Left cardiac atrium (tissue), 4 donors: ENCODE measurements at places on chromosomes 1 and 21. TPM values are rescaled to one million over a fixed set of nuclear protein-coding genes. Genes with fewer than 3 reads are reported as not detected.

GRCh38 chr1:153375511-153375910, at the start of gene S100A12:
S100A12 (minus strand) TSS chr1:153375621; CDS start chr1:153374592, 1,029 bp downstream.
- no peak for DNase-seq

- DNase-seq = no peak
Measured at GRCh38 chr21:27329255-27329851, 362.5 kb upstream of the ADAMTS5 start.

SCAF4 gene
- 16.5 TPM for total RNA-seq

LAMC2 gene
- 6.0 TPM for total RNA-seq

DNA sequence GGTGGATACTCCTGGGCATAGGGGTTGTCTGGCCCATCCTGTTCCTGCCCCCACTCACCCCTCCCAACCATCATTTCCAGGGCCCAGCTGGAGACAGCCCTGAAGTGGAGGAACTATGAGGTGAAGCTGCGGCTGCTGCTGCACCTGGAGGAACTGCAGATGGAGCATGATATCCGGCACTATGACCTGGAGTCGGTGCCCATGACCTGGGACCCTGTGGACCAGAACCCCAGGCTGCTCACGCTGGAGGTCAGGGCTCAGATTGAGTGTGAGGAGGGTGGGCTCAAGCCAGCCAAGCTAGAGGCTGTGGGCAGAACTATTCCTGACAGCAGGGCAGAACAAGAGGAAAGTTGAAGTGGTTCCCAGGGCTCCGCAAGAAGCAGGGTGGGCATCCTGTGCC, 14.2 kb downstream of the RHOC start:
- DNase-seq = no peak

IFNLR1 gene
- total RNA-seq = 5.9 TPM

DNA sequence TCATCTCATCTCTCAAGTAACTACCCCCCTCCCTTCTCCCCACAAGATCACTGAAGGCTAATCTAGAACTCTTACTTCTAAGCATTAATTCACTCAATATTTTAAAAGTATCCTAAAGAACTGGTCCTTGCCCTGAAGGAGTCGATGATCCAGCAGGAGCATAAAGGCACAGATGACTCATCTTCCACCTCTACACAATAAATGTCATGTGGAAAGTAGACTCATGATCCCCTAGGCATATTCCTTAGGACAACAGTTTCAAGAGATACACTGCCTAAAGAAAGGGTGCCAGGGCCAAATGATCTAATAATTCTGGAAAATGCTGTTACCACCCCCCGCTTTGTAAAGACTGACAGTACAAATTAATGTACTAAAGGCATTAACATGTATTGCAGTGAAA, 85.8 kb upstream of the DIRAS3 start:
- no peak for DNase-seq

RORC gene
- total RNA-seq = 2.3 TPM

DNA sequence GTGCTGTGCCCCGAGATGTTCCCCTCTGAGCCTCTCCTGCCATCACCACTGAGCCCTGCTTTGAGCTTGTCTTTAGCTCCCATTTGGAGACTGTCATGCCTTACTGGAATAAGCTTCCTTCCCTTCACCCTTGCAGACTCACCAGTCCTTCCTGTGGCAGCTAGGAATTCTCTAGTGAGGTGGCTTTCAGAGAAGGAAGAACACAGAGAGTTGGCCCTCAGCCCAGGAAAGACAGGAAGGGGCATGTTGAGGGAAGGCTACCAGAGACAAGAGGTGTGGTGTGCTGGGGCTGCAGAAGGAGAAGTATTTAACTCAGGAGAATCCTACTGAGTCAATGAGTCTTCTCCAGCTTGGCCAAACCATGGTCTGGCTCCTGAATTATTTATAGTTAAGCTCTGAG, 76.3 kb downstream of the UCK2 start:
- no peak for DNase-seq

- DNase-seq = no peak
Measured at GRCh38 chr1:175462301-175463017, 269.9 kb upstream of the KIAA0040 start.

GRCh38 chr1:226692823-226693222, 46.3 kb downstream of the ITPKB start:
- no peak for DNase-seq

- no peak for DNase-seq
Measured at GRCh38 chr21:44778499-44778911, 23.1 kb downstream of the UBE2G2 start.

DNA sequence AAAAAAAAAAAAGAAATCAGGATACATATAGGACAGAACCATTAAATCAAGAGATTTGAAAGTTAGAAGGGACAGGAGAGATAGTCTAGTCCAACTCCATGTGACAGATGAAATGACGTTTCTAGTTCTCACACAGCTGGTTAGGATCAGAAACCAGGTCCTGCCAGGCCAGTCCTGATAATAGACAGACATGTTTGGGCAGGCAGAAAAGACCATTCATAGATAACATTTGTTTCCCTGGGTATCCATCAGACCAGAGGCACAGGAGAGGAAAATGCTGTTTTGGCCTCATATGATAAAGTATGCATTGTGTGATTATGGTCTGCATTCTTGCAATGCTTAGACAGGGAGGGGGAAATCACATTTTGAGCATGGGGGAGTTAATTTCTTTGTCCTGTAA, 29.3 kb downstream of the ZBTB8B start:
- DNase-seq = no peak

CELA3B gene
- not detected for total RNA-seq

- no peak for DNase-seq
Measured at GRCh38 chr1:8354038-8354437, 36.1 kb downstream of the SLC45A1 start.

- no peak for DNase-seq
Measured at GRCh38 chr1:114764689-114765088, 6.9 kb upstream of the CSDE1 start.

GRCh38 chr1:207897188-207897587, 13.7 kb downstream of the CD34 start:
- DNase-seq = no peak

GRCh38 chr1:3885611-3886010, 14.5 kb downstream of the C1orf174 start:
- DNase-seq = no peak

- no peak for DNase-seq
Measured at GRCh38 chr1:184060316-184060715, 8.8 kb downstream of the TSEN15 start.

DNA sequence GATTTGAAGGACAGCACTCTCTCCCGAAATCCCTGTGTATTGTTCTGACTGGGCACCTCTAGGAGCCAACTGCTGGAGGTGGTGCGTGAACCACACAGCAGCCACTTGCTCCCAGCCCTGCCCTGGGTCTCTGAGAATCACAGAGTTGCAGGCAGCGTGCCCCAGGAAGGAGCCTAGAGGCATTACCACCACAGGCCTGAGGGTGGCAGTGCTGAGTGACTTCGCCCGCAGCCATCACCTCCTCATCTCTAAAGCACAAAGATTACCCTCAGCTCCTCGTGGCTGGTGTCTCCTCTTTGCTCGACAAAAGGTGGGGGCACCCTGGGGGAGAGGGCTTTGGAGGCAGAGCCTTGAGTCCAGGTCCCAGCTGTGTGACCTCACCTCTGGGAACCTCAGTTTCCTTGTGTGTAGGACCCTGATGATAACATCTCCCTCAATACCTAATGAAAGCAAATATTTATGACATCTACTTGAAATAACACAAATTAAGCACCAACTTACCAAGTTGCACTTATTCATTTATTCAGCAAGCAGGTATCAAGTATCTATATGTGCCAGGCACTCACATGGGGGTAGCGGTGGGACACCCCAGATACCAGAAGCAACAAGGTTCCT, 86.3 kb downstream of the VWA5B1 start:
- peak; percentile 37 for DNase-seq

- no peak for DNase-seq
Measured at GRCh38 chr1:160403244-160403643, 2.9 kb downstream of the VANGL2 start.

DNA sequence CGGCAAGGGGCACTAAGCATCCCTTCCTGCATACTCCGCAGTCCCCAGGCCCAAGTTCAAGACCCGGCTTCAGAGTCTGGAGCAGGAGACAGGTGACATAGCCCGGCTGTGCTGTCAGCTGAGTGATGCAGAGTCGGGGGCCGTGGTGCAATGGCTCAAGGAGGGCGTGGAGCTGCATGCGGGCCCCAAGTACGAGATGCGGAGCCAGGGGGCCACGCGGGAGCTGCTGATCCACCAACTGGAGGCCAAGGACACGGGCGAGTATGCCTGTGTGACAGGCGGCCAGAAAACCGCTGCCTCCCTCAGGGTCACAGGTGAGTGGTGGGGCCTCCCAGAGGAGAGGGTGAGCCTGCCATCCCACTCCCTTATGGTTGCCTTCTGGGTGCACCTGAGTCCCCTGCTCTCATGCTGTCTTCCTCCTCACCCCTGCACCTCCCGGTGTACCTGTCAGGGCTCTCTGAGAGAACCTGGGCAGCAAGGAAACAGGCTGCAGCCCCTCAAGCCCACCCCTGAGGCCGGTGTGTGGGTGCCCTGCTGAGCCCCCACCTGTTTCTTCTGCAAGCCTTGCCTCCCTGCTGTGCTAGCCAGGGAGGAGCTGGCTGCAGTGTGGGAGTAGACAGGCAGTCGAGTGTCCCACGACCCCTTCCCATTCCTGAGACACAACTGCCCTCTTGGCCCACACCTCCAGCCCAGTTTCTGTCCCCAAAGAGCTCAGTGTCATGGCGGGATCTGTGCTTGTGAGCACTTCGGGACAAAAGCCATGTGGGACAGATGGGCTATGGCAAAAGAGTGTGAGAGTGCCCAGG, 99.2 kb downstream of the TRIM11 start:
- no peak for DNase-seq

- DNase-seq = no peak
Measured at GRCh38 chr1:225462714-225463574, 35.1 kb upstream of the LBR start.

GRCh38 chr1:36099681-36100341, 11.1 kb downstream of the ADPRS start:
- DNase-seq = peak; percentile 81

MAB21L3 gene
- not detected for total RNA-seq

GRCh38 chr1:12565966-12566352, 52.1 kb downstream of the DHRS3 start:
- no peak for DNase-seq

GRCh38 chr1:31891280-31891679, 46.9 kb downstream of the PTP4A2 start:
- DNase-seq = no peak

- DNase-seq = no peak
Measured at GRCh38 chr1:169679692-169680091, 31.7 kb downstream of the SELL start.

DNA sequence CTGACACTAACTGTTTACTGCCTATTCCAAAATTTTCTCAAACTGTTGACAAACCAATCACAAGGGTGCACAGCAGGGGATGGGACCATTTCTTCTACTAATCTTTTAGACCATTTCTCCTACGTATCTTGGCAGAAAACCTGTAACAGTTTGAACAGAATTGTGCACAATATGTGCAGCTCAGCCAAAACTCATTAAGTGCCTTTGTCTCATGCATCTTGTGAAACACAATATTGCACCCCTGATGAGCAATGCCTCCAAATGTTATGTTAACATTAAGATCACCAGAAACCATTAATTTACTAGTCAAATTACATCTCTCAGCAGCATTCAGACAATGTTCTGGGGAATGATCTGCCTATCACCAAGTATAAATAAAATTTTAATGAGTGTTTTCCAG, 247.5 kb downstream of the NRIP1 start:
- no peak for DNase-seq
